Mammary epithelial cell (primary cell): ENCODE measurements at places on chromosomes 1 and 21. TPM values are rescaled to one million over a fixed set of nuclear protein-coding genes. Genes with fewer than 3 reads are reported as not detected.

APOBEC4 gene
- total RNA-seq: not detected in 2 replicates

KRTAP19-1 gene
- total RNA-seq: not detected in 2 replicates

PHTF1 gene
- total RNA-seq: 21.0 TPM

KCND3 gene
- 3.3 TPM for total RNA-seq

LMO4 gene
- 35.0 and 40.2 TPM in 2 replicates for total RNA-seq

- peak; percentile 88 for DNase-seq
Measured at GRCh38 chr1:210597555-210598134, 268.9 kb downstream of the HHAT start.

DNA sequence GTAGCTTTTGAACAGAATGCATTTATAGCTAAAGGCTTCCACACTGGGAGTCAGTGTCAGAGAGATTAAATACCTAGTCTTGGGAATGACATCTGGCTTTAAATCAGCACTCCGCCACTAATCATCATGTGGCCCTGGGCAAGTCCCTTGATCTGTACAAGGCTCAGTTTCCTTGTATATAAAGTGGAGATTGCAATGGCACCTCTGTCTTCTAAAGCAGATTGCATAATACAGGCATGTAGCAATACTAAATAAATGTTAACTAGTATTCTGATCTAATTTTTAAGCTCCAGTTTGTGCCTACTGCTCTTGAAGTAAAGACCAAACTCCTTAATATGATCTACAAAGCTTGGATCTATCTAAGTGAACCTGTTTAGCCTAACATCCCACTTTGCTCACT is 249.4 kb downstream of the PLPP3 start:
- no peak for DNase-seq

DNA sequence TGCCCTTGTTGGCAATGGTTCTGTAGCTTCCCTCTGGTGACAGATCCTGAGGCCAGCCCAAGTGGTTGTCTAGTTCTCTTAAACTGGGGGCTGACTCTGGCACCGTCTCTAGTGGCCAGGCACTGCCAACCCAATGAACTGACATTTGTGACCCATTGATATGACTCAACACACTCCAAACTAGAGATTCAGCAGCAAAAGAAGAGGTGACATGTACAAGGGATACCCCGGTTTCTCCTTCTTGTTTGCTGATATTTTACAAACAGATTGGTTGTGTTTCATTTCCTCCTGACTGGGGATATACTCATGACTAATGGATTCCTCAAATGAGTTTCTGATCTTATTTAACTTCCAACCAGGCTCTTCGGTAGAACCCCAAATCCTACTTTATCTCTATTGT is 65.9 kb upstream of the DNAJC6 start:
- DNase-seq: no peak

GRCh38 chr1:164021813-164022212 is 537.2 kb upstream of the PBX1 start:
- no peak for DNase-seq

GRCh38 chr1:228030451-228031201 is 23.8 kb downstream of the WNT3A start:
- DNase-seq: no peak

- no peak for DNase-seq
Measured at GRCh38 chr1:219582865-219583264, 30.0 kb downstream of the ZC3H11B start.

- no peak for DNase-seq
Measured at GRCh38 chr1:14728516-14728915, 130.0 kb downstream of the KAZN start.

DNA sequence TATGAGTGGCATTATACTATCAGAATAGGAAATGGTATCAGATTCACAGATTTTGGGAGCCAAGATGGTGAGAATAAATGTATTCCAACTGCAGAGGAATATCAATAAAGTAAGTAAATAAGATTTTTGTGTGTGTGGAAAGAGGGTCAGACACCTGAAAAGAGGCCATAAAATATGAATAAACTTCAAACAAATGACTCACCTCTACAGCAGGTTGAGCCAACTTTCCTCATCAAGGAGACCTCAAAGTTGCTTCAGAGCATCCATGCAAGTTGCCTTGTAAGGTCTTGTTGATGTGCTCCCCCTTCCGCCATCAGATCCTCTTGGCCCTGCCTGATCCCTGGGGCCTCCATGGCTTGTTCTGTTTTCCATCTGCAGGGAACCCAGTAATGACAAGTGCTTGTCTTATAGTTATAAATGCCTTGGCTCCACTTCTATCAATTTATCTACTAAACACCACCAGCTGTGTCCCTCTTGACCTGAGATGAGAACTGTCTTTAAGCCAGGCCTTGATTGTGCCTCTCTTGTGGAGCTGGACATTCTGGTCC is 775.6 kb downstream of the LTN1 start:
- peak; percentile 3 for DNase-seq
